ENCODE measurements at places on chromosomes 5 and 9. TPM values are rescaled to one million over a fixed set of nuclear protein-coding genes. Genes with fewer than 3 reads are reported as not detected.

- no peak for DNase-seq
Measured at GRCh38 chr9:1173211-1173610, 123.1 kb downstream of the DMRT2 start.

DNA sequence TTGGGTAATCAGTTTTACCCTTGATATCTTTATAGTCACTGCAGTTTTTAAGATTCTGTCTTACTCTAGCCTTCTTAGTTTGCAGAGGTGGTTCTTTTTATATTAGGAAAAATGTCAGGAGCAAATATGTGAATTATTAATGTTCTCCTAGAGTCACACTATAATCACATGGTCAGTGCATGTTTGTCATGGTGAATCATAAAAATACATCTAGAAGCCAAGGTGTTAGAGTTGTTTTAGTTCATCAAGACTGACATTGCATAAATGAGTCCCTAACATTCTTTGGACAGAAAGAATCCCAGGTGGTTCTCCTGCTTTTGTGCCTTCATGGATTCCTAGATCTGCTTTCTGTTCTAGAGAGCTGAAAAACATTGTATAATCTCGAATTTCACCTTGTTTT is 22.9 kb downstream of the ATG10 start:
- DNase-seq, result no peak

The SMAD5 gene
- total RNA-seq, result 73.0 TPM

DNA sequence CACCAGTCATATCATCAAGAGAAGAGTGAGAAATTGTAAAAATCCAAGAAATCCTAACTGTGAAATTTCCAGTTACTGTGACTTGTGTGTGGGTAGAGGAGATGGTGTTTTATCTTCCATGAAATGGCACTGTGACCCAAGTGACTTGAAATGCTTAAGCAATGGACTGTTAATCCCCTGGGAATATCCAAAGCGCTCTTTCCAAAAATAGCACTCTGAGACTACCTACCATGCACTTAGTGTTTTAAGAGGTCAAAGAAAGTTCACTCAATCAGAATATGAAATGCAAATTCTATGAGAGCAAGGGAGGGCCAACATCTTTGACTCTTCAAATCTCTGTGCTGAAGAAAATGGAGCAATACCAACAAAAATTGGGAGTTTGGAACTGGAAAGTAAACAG is 244.0 kb downstream of the GABRB2 start:
- DNase-seq, result no peak
